EL (cell line): ENCODE measurements at places on chromosomes 3 and 15.

DNA sequence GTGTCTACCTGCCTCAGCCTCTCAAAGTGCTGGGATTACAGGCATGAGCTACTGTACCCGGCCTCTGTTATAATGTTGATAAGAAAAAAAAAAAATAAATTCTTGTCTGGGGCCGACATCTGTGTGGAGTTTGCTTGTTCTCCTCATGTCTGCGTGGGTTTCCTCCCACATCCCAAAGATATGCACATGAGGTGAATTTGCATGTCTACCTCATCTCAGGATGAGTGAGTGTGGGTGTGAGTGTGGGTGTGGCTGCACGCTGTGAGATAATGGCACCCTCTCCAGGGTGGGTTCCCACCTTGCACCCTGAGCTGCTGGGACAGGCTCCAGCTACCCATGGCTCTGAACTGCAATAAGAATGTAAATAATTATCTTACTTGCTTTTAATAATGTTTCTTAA lies 25.9 kb upstream of the UACA start:
- DNase-seq: peak; percentile 41

DNA sequence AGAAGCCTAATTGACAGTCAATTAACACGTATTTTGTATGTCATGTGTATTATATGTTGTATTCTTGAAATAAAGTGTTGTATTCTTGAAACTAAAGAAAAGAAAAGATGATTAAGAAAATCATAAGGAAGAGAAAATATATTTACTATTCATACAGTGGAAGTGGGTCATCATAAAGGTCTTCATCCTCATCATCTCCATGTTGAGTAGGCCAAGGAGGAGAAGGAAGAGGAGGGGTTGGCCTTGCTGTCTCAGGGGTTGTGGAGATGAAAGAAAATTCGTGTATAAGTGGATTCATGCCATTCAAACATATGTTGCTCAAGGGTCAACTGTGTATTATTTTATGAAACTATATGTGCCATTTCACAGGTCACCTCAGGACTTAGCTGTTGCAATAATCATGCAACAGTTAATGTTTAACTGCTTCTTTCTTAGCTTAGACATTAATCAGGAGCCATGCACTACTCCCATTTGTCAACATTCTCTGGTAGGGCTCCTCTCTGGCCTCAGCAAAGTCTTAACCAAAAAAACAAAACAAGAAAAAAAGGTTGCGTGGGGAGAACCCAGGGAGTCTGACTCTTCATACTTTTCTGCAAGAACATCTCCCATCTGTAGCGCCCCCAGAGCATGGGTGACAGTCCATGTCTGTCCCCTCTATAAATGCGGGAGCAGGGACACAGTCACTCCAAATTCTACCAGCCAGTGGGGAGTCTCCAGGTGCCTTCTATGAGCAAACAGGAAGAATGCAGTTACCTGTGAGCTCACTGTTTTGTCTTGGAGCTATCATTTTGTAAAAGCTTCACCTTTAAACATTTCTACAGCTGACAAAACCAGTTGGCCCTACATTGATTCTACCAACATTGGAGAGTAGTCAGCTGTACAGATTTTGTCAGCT lies 19.9 kb upstream of the LRRC2 start:
- DNase-seq: no peak

GRCh38 chr3:146521394-146521793 lies 23.0 kb downstream of the PLSCR1 start:
- DNase-seq: no peak

DNA sequence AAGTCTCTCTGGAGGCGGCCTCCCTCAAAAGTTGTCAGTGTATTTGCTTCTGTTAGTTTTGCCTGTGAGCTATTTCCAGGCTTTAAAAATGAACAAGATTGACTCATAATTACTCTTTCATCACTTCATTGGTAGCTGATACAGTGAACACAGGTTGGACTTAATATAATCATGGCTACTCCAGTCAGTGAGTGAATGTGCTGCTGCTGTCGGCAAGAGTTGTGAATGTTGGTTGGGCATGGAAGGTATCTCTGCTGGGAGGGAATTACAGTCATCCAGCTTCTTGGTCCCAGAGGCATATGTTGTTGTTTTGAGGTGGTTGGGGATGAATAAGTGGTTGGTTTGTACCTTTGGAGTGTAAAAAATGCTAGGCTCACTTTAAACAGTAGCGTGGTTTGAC lies 11.5 kb downstream of the TCF12 start:
- peak; percentile 8 for DNase-seq

DNA sequence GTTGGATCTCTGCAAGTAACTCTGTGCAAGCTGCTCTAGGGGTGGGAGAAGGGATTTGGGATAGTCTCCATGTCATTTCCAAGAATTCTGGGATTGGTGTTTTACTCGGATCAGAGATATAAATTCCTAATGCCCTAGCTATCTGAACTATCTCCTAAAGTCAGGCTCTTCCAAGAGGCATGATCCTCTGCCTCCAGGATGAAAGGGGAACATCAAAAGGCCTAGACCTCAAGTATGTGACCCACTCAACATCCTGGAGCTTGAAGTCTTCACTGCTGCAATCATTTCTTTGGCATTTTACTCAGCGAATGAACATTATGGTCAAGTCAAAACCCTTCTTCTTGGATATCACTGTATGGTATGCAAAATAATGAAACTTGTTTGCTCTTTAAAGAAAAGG lies 104.5 kb downstream of the CEMIP start:
- no peak for DNase-seq

DNA sequence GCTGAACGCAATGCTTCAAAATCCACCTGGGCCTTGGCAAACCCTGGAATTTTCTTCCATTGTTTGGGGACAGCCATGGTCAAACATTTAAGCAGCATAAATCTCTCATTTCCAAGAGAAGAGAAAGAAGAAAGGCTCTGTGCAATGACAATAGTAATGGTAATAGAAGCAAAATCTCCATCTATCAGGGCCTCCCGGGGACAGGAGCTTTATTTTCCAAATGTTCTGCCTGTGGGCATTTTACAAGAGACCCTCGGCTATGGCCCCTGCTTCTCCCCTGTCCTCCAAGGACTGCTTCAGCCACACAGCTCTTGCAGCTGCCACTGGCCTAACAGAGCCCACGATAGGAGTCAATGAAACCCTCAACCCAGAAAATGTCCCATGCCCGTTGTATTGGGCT lies 12.7 kb upstream of the FAM240A start:
- DNase-seq: no peak

GRCh38 chr3:189636048-189636447 lies 4.9 kb downstream of the TP63 start:
- DNase-seq: no peak

GRCh38 chr3:52789746-52790040 lies 4.9 kb upstream of the ITIH3 start:
- DNase-seq: no peak

- DNase-seq: peak; percentile 80
Observed at GRCh38 chr3:46280105-46280797, 38.0 kb downstream of the CCR3 start.

DNA sequence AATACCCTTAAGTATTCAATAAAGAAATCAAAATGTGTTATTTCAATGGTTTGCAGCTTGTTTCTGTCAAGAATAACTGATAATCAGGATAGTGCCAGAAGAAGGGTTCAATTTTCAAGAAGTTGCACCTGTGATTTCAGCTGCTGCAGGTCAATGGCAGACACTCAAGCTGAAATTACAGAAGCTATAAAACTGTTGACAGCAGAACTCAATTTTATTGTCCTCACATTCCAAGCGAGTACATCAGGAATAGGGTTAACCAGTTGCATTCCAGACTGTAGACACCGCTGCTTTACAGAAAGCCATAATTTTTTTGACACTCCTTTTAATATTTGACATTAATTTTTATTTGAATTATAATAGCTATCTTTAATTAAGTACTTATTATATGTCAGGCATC lies 364.1 kb downstream of the CGGBP1 start:
- DNase-seq: no peak

DNA sequence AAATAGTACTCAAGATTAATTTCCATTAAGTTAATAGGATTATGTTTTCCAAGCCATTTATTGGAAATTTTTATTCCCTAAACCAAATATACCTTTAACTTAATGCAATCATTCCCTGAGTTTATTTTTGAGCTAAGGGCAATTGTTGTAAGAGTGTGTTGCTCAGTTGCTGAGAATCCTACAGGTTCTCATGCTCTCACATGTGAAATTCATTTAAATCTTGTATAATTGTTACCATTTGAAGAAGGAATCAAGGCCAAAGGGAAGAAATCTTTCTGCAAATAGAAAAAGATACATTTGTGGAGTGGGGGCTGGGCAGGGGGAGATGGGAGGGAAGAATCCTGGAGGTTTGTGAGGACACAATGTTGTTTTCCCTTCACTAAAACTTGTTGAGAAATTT lies 202.7 kb upstream of the STRIT1 start:
- no peak for DNase-seq

DNA sequence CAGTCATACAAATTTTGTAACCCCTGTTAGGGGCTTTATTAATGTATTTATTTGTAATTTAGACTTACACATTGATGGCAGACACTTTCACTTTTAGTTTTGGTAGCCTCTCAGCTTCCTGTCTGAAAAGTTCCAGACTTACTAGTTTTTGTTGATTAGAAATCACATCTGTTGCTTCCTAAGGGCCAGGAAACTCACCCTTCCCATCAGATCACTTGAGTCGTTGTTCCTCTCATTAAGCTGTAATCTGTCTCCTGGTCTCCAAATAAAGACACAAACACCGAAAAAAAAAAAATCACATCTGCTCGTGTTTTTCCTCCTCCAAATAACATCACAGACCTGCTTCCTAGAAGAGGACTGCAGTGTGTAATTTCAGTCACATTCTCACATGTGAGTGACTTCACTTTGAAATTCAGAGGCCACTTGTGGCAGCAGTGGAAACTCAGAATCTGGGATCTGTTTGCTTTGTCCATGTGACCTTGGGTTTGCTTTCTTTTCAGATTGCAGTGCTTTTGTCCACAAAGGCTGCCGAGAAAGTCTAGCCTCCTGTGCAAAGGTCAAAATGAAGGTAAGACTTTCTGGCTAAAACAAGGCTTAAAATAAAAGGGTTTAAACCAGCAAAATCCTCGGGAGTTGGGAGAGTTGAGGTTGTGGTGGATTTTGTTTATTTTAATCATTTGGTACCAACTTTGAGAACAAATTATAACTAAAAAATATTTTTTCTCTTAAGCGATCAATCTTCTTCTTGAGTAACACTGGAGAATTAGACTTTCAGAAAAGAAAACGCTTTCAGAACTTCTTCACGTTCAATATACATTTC lies 87.0 kb downstream of the KLHL25 start:
- DNase-seq: peak; percentile 13

DNA sequence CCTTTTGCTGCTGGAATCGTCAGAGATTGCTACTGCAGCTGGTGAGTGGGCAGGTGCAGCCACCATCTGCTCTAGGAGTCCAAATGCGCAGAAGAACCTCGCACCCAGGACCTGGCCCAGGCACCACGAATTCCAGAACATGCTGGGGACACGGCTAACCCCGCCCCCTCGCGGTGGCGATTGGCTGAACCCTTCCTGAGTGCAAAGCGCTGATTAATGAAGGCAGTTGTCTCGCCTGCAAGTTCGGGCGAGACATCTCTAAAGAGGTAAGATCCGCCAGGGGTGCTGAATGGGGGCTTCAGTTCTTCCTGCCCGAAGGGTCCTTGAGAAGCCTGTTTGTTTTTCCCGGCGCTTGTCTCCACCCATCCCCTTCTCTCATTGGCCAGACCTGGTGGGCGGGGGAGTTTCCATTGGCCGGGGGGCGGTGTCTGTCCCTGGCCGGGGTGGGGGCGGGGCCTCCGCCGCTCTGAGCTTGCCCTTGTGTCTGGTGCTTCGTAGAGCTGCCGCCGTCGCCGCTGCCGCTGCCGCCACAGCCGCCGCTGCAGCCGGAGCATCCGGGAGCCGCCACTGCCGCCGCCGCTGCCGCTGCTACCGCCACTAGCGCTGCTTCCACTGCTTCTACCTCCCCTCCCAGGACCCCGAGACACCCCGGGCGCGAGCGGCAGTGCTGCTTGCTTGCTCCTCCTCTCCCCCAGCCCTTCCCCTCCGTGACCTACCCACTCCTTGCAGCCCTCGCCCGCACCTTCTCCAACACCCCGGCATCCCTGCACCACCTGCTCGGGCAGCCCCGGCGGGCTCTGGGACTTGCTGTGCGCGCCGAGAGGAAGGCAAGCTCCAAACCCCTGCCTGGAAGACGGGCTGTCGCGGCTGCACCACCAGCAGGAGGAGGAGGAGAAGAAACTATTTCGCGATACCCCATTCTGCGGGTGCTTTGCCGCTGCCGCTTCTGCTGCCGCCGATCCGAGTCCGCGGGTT lies at the start of gene CADM2:
Gene CADM2 (plus strand): TSS at position 495 of the 975 bp plus-strand sequence.
- peak; percentile 4 for DNase-seq

- peak; percentile 47 for DNase-seq
Observed at GRCh38 chr15:56038015-56038414, 44.6 kb upstream of the NEDD4 start.

- DNase-seq: peak; percentile 66
Observed at GRCh38 chr3:155302481-155302880, 9.0 kb upstream of the STRIT1 start.

DNA sequence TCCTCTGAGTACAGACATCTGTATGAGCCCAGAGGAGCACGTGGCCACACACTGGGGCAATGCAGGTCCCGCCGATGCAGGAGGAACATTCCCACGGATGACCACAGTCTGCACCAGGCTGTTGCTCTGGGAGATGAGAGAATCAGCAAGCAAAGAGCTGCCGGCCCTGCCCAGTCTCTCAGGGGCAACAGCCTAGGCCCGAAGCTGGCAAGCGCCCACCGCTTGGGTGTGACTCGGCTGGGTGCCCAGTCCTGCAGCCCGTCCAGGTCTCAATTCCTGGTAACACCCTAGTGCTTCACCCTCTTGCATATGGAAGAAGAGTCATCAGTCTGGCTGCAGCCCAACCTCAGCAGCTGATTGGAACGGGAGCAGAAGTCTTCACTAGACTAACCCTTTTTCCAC lies 153.7 kb upstream of the HES1 start:
- no peak for DNase-seq

DNA sequence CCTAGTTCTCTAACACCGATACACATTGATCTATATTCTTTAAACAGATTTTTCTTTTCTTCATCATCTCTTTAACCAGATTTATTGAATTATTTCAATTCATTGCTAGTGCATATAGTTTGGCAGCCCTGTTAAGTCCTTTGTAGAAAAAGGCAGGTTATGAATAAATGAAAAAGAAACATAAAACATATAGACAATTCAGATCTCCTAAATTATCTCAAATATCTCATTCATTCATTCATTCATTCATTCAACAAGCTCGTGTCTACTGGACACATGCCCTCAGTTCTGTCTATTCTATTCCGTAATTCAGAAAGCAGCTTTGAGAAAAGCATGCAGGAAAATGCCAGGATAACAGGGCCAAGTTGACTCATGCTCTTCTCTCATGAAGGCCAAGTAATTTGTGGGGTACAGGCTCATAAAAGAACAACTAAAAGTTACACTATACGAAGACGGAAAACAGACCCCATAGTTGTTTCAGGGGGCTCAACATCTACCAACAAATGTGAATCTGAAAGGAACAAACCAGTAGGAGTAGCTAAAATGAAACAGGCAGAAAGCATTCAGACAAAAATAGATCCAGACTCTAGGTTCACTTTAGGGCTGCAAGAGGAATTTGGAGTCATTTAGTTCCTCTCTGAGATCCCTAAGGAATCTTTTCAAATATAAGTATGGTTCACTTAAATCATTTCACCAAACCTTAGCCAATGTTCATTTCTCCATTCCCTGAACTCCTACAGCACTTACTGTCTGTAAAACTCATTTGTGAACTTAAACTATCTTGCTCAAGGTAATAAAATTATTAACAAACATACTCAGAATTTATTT lies 7.5 kb downstream of the ZNF148 start:
- peak; percentile 53 for DNase-seq
